ENCODE measurements at places on chromosomes 12 and 14. TPM values are rescaled to one million over a fixed set of nuclear protein-coding genes. Genes with fewer than 3 reads are reported as not detected.

The KRT71 gene
- total RNA-seq, result not detected

The KRT7 gene
- total RNA-seq, result 1.4 TPM

The DLGAP5 gene
- 23.8 TPM for total RNA-seq

The PIP4P1 gene
- 25.3 TPM for total RNA-seq

The GNB3 gene
- total RNA-seq, result 3.4 TPM

The TAS2R9 gene
- 0.09 TPM for total RNA-seq

The LRRC10 gene
- not detected for total RNA-seq

The C12orf60 gene
- total RNA-seq, result 0.99 TPM

The SMCO2 gene
- not detected for total RNA-seq

The JAG2 gene
- 0.63 TPM for total RNA-seq

The RNF212B gene
- not detected for total RNA-seq

The IL26 gene
- total RNA-seq, result not detected

The RAD9B gene
- total RNA-seq, result 5.5 TPM

The NPAS3 gene
- 0.36 TPM for total RNA-seq

The GALNT9 gene
- total RNA-seq, result 0.49 TPM

The NANOG gene
- total RNA-seq, result 0.16 TPM

The FOXN3 gene
- 35.3 TPM for total RNA-seq

The RIN3 gene
- 7.2 TPM for total RNA-seq

The RAPGEF3 gene
- 16.6 TPM for total RNA-seq

The GPRC5D gene
- not detected for total RNA-seq

The CLEC4D gene
- total RNA-seq, result not detected

The TRHDE gene
- 1.1 TPM for total RNA-seq

The FMNL3 gene
- total RNA-seq, result 20.8 TPM

The FZD10 gene
- total RNA-seq, result not detected

The TAS2R13 gene
- total RNA-seq, result 7.4 TPM

The LIN7A gene
- 6.6 TPM for total RNA-seq

Measured in fibroblast of the aortic adventitia (primary cell).